T-helper 9 cell (primary cell): ENCODE measurements at places on chromosomes 6 and 20.
A peak's percentile ranks its signal among the peaks of the same experiment; 100 is the strongest.

GRCh38 chr6:18680842-18681241 lies 293.7 kb downstream of the RNF144B start:
- no peak for DNase-seq

GRCh38 chr6:34950849-34951248 lies 61.8 kb downstream of the ANKS1A start:
- DNase-seq: no peak

- no peak for DNase-seq
Observed at GRCh38 chr20:46590443-46590842, 40.0 kb upstream of the OCSTAMP start.

DNA sequence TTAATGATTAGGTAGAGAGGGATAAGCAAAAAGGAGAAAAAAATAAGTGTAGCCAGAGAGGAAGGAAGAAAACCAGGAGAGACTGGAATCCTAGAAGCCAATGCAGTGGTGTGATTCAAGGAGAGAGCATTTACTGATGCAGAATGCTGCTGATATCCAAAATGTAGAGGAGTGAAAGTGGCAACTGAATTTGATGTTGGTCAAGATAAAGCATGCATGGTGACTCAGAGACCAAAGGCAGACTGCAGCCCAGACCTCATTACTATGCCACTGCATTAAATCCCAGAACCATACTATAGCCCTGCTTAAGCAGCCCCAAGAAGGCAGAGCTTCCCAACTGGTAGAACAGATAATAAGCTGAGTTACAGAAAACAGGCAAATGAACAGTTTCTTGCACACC lies 15.8 kb downstream of the KLHL32 start:
- no peak for DNase-seq

GRCh38 chr6:155495011-155495768 lies 39.6 kb upstream of the NOX3 start:
- DNase-seq: no peak

DNA sequence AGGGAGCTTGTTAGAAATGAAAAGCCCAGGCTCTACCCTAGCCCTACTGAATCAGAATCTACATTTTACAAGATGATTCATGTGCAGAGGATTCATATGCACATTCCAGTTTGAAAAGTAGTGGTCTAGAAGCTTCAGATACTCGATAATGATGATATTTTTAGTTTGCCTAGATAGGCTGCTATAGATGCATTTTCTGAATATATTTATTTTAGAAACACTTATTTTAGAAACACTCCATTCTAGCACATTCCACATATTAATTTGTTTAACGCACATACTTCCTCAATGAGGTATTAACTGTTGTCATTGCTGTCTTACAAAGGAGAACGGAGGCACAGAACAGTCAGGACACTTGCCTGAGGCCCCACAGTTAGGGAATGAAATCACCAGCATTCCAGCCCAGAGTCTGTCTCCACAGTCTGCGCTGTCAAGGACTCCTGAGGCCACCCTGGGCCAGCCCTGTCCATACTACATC lies 64.4 kb downstream of the SNAP25 start:
- no peak for DNase-seq

GRCh38 chr6:4403023-4403752 lies 267.8 kb upstream of the ECI2 start:
- no peak for DNase-seq

- DNase-seq: no peak
Observed at GRCh38 chr6:85971238-85971637, 328.6 kb upstream of the SYNCRIP start.

- DNase-seq: no peak
Observed at GRCh38 chr20:39974966-39975501, 714.0 kb downstream of the MAFB start.

DNA sequence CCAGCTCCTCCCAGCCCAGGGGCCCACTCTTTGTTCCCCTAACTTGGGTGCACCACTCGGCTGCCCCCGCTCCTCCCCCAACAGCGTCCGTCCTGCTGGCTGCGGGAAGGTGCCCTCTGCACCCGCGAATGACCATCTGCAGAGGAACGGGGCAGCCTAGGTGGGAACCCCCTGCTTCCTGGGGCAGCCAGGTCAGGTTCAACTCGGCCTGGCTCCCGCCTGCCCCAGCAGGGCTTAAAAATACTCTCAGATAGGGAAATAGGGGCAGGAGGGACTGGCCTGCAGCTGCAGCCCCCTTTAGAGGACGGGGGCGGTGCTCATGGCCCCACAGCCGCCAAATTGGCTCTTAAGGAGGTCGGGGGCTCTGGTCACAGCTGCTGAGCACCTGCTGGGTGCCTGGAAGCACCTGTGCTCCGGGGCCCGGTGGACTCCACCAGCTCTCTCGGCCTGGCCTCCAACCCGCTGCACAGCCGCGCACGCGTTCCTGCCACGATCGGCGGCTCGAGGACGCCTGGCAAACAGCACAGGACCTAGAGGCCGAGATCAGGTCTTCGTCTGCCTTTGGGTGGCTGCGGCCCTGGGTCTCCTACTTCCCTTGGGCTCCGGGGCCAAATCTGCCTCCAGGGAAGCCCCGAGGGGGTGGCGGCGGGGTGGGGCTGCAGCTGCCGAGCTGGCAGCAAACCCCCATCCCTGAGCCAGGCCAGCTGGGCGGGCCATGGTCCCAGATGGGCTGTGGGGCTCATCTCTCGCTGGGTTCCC lies 700 bp upstream of the LAMA5 start:
- DNase-seq: no peak

- DNase-seq: no peak
Observed at GRCh38 chr6:170035901-170036304, 255.0 kb downstream of the DLL1 start.

DNA sequence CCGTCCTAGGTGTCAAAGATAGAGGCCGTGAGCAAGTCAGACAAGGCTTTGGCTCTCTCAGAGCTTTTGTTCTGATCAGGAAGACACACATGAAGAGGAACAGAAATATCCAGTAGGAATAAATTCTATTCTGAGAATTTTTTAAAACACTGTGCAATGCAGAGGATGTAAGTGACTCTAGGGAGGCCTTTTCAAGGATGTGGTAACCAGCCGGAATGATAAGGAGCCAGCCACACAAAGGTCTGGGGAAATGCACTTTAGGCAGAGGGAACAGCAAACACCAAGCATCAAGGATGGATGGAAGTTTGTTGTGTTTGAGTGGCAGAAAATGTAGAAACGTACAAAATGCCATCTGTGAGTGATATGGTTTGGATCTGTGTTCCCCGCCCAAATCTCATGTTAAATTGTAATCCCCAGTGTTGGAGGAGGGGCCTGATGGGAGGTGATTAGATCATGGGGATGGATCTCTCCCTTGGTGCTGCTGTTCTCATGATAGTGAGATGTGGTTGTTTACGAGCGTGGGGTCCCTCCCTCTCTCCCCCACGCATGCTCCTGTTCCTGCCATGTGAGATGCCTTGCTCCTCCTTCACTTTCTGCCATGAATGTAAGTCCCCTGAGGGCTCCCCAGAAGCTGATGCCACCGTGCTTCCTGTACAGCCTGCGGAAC lies 93.6 kb upstream of the CDYL start:
- DNase-seq: no peak

DNA sequence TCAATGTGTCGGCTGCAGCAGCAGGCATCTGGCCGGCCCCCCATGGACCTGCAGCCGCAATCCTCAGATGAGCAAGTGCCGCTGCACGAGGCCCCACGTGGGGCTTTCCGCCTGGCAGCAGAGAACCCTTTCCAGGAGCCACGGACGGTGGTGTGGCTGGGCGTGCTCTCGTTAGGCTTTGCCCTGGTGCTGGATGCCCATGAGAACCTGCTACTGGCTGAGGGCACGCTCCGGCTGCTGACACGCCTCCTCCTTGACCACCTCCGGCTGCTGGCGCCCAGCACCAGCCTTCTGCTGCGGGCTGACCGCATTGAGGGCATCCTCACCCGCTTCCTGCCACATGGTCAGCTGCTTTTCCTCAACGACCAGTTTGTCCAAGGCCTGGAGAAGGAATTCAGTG lies 3.5 kb downstream of the AP5S1 start:
- DNase-seq: no peak

DNA sequence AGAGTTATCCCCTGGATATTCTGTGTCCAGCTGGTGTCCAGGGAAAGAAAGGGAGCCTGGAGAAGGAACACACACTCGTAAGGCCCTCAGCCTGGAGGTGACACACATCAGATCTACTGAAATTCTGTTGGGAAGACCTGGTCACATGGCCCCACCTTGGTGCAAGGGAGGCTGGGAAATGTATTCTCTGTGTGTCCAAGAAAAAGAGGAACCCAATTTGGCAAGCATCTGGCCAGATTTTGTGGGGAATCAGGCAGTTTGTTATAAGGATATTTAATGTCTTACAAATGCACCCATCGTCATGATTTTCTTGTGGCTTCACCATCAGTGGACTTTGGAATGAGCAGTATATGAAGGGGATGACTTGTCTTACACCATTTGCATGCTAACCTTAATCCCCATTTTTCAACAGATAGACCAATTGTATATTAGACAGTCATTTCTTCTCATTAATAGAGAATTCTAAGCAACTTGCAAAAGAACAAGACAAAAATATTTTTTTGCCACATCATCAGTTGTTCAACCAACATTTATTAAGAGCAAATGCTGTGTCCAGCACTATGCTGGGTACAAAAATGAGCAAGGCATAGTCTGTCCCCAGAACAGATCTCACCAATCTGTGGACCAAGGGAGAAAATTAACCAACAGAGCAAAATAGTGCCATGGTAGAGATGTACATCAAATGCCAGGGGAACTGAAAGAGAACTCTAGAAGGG lies 59.7 kb downstream of the ISM1 start:
- DNase-seq: no peak

GRCh38 chr20:57439432-57439831 lies 48.2 kb downstream of the RBM38 start:
- no peak for DNase-seq

GRCh38 chr6:120363429-120363828 lies 970.9 kb downstream of the TBC1D32 start:
- DNase-seq: no peak

- DNase-seq: peak; percentile 85
Observed at GRCh38 chr6:158559895-158560835, at the start of gene TMEM181. TMEM181 (plus strand) TSS chr6:158560091; CDS start chr6:158560225, 134 bp downstream.

DNA sequence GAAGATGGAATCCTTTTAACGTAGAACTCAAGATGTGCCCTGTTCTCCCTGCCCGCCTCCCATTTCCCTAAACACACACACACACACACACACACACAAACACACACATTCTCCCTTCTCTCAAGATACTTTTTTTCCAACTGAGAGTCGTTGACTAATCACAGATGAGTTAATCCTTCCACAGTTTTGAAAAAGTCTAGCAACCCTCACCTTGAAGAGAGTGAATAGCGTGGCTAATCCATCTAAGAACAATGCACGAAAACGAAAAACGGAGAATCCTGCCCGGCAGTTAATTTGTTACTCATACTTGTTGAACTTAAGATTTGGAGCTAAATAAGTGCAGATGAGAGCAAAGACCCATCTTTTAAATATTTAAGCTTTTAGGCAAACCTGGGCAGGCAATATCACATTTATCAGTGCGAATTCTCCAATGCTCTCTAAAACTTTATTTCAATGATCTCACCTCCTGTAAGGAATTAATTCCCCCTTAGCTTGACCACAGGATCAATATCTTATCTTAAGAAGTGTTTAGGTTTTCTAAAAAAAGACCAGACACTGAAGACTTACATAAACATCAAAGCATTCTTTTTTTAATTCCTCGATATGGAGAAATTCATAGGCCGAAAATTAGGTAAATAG lies 1.1 kb downstream of the AGPAT4 start:
- DNase-seq: no peak

- DNase-seq: no peak
Observed at GRCh38 chr6:117072134-117072533, 193.2 kb upstream of the VGLL2 start.

- no peak for DNase-seq
Observed at GRCh38 chr20:20363434-20363798, 4.5 kb upstream of the INSM1 start.

- peak; percentile 54 for DNase-seq
Observed at GRCh38 chr6:36599791-36600209, 5.6 kb downstream of the SRSF3 start.

DNA sequence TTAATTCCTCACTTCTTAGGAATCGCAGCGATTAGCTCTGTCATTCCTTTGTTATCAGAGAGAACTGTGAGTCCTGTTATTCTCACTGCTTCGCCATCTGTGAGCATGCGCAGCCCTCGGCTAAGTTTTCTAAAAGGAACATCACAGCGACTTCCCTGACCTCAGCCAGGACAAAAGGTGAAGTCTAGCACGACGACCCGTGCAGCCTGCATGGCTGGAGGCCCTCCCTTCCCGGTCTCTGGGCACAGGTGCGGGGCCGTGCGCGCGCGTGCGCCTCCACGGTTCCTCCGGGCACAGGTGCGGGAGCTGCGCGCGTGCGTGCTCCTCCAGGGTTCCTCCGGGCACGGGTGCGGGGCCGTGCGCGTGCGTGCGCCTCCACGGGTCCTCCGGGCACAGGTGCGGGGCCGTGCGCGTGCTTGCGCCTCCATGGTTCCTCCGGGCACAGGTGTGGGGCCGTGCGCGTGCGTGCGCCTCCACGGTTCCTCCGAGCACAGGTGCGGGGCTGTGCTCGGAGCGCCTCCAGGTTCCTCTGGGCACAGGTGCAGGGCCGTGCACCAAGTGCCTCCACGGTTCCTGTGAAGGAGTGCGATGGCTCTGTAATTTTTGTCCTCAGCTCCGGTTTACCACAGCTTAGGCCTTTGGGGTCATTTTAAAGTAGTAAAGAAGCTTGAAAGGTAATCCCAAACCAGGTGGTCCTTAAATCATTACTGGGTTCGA lies 212.3 kb downstream of the ERMARD start:
- DNase-seq: no peak

- DNase-seq: no peak
Observed at GRCh38 chr6:142679907-142680700, 264.9 kb downstream of the HIVEP2 start.

- DNase-seq: no peak
Observed at GRCh38 chr20:64106981-64107735, at the start of gene NPBWR2. NPBWR2 (minus strand) TSS chr20:64107565; CDS start chr20:64106831, 734 bp downstream.

GRCh38 chr6:148035806-148036390 lies 306.7 kb upstream of the SASH1 start:
- DNase-seq: no peak

DNA sequence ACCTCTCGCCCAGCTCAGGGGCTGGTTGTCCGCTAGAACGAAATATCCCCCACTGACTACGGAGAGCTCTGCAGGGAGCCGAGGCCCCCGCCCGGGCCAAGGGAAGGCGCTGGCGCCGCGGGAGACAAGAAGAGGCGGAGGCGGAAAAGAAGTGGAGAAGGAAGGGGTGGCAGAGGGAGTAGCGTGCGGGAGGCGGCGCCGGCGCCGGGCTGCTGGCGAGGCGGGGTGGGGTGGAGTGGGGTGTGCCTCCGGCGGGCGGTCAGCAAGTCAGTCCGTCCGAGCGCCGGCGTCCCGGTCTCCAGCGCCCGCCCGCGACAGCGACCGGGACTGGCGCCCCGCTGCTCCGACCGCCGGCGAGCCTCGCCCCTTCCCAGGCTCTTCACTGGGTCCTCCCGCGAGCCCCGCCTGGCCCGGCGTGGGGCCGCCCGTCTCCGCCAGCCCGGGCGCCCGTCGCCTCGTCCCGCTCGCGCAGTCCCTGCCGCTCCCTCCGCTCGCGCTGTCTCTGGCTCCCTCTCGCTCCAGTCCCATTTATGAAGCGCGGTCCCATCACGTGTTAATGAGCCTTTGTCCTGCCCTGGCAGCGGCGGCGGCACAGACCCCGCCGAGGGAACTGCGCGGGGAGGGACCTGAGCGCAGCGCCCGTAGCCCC lies at the start of gene CNR1:
Gene CNR1, minus strand, starts transcription at position 504 of the 649 bp plus-strand sequence. CDS start 21,073 bp downstream, outside the sequence.
- DNase-seq: no peak
